Esophagus squamous epithelium (tissue), 5 donors: ENCODE measurements at places on chromosomes 2 and 18.

DNA sequence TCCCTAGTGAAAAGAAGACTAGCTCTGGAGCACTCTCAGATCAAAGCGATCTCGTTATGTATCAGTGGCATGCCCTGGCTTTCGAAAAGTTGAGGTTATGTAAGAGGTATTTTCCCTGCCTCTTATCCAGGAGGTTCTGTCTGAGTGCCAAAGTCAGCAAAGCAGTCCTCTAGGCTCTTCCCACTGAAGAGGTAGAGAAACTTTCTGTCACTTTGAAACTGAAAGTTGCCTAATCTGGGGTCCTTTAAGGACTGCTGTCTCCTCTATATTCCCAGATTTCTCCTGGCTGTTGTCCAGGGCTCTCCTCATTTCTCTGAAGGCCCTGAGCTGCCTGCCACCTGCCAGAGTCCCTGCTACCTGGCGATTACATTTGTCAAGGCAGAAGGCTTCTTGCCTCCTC, 96.3 kb downstream of the B3GNT2 start:
- no peak for DNase-seq
- peaks cover 33% of the 10 kb centered on the region for H3K4me1 ChIP-seq
- H3K27me3 ChIP-seq = no peaks in the 10 kb centered on the region
- H3K27ac ChIP-seq = peak overlapping the region; percentile 88
- H3K4me3 ChIP-seq = no peak overlapping the region

- DNase-seq = no peak
- H3K4me3 ChIP-seq = no peak overlapping the region
- H3K27me3 ChIP-seq = no peaks in the 10 kb centered on the region
- no peaks in the 10 kb centered on the region for H3K4me1 ChIP-seq
These were observed 40.6 kb downstream of the GEMIN6 start for GRCh38 chr2:38818565-38818964.

DNA sequence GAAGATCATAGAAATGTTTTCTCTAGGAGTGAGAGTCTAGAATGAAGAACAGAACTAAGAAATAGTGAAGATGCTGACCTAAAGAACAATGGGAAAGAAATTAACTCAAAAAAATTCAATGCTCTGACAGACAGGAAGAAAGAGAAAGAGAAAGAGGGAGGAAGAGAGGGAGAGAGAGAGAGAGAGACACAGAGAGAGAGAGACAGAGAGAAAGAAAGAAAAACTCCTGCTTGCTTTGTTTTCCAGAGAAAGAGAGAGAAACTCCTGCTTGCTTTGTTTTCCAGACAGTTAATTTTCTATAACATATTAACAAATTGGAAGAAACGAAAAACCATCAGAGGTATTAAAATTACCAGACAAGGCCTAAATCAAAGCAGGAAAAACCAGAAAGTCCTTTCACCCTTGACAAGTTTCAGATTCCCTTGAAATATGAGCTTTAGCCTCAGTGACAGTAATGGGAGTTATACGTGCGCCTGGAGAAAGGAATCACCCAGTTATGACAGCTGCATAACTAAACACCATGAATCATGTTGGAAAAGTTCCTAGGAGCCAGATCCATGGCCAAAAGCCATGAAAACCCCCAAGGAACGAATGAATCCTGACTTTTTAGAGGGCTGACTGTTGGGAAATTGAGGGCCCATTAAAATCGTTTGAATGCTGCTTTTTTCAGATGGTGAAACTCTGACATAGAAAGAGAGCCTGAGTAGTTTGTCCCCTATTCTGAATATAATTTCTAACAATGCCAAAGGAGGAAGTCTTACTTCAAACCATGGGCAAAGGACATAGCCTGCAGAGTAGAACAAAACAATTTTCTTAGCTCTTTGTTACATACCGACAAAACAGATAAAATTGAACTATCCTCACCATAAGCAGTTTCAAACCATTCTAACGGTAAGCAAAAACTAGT, 228.6 kb upstream of the CHST9 start:
- no peak for DNase-seq
- no peaks in the 10 kb centered on the region for H3K36me3 ChIP-seq
- peaks cover 16% of the 10 kb centered on the region for H3K4me1 ChIP-seq
- H3K27ac ChIP-seq = no peak overlapping the region
- no peaks in the 10 kb centered on the region for H3K27me3 ChIP-seq

DNA sequence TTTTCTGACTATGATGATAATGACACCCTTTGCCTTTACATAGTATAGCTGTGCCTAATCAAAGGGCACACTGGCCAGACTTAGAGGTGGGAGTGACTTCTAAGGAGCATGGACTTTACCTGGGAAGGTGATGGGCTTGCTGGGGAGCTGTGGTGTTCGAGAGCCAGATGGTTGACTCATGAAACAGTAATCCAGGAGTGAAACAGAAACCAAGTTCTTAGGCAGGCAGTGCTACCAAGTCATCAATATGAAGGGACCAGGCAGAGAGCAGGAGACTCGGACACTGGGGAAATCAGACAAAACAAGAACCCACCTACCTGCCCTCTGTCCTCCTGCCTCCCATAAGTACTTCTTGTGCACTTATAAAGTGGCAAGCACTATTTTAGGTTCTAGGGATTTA, 430.4 kb downstream of the DLGAP1 start:
- H3K4me3 ChIP-seq = no peak overlapping the region
- no peak for DNase-seq
- no peaks in the 10 kb centered on the region for H3K27me3 ChIP-seq
- no peaks in the 10 kb centered on the region for H3K36me3 ChIP-seq

DNA sequence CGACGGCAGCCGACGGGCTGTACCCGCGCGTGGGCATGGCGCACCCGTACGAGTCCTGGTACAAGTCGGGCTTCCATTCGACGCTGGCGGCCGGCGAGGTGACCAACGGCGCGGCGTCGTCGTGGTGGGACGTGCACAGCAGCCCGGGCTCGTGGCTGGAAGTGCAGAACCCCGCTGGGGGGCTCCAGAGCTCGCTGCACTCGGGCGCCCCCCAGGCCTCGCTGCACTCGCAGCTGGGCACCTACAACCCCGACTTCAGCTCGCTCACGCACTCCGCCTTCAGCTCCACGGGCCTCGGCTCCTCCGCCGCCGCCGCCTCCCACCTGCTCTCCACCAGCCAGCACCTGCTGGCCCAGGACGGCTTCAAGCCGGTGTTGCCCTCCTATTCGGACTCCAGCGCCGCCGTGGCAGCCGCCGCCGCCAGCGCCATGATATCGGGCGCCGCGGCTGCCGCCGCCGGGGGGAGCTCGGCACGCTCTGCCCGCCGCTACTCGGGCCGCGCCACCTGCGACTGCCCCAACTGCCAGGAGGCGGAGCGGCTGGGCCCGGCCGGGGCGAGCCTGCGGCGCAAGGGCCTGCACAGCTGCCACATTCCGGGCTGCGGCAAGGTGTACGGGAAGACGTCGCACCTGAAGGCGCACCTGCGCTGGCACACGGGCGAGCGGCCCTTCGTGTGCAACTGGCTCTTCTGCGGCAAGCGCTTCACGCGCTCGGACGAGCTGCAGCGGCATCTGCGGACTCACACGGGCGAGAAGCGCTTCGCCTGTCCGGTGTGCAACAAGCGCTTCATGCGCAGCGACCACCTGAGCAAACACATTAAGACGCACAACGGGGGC, 2.0 kb downstream of the SP9 start:
- H3K27me3 ChIP-seq = peaks cover 87% of the 10 kb centered on the region
- peaks cover 43% of the 10 kb centered on the region for H3K4me1 ChIP-seq
- no peaks in the 10 kb centered on the region for H3K36me3 ChIP-seq
